Myometrial cell (primary cell): ENCODE measurements at places on chromosomes 16 and 17. TPM values are rescaled to one million over a fixed set of nuclear protein-coding genes. Genes with fewer than 3 reads are reported as not detected.

The CMIP gene
- 3.7 TPM in 2 replicates for total RNA-seq

The MT1M gene
- total RNA-seq = 9.0 and 9.8 TPM in 2 replicates

The IGFALS gene
- total RNA-seq = not detected in 2 replicates

The TMC8 gene
- not detected in 2 replicates for total RNA-seq

The CRISPLD2 gene
- total RNA-seq = 65.7 and 68.6 TPM in 2 replicates

The CCDC78 gene
- total RNA-seq = 0.29 and 0.71 TPM in 2 replicates

The DPEP2 gene
- total RNA-seq = not detected in 2 replicates

The CHST4 gene
- not detected in 2 replicates for total RNA-seq
